ENCODE measurements at places on chromosomes 3 and 15. TPM values are rescaled to one million over a fixed set of nuclear protein-coding genes. Genes with fewer than 3 reads are reported as not detected.

DNA sequence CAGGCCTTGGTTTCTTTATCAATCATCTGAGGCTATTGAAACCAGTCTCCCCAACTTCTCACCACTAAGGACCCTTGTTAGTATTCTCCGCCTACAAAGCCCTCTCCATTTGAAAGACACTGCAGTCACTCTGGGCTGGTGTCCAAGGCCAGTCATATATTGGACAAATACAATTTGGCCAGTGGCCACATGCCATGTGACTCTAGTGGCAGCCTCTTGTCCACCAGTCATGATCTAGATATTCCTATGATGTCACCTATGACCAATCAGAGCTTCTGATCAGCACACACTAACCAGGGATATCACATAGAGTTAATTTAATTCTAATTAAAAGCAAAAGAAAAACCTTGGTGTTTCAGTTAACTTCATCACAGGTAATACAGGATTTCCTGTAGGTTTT lies 68.2 kb downstream of the RAB11A start:
- DNase-seq, result no peak

DNA sequence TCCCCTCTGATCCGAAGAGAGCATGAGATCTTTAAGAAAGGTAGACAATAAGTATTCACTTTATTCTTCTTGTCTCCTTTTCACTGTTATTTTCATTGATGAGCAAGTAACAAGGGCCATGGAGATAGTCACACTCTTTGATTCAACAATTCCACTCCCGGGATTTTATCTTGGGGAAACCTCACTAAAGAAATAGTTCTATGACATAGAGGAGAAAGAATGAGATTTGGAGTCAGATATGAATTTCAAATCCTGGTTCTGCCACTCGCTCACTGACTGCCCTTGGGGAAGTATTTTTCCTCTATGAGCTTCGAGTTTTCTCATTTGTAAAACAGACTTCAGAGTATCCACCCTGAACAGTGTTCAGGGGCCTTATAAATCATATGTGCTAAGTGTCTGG lies 514.6 kb downstream of the NLGN1 start:
- DNase-seq, result no peak

GRCh38 chr3:174382878-174383277 lies 476.3 kb upstream of the NAALADL2 start:
- no peak for DNase-seq

DNA sequence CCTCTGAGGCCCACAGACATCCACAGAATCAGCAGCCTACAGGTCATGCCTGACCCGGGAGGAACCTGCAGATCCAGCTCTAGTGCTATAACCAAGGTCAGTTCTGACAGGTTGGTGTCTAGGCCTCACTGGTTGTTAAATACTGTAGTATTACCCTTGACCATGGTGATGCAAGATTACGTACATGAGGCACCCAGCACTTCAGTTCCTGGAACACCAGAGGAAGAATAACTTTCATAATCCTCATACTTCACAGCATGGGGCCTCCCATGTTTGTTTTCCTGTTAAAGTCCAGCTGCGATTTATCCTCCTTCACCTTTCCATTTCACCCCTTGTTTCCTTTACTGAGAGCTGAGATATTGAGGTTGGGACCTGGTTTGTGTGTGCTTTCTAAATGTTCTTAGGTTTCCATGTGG lies 34.4 kb upstream of the GLCE start:
- DNase-seq, result no peak

DNA sequence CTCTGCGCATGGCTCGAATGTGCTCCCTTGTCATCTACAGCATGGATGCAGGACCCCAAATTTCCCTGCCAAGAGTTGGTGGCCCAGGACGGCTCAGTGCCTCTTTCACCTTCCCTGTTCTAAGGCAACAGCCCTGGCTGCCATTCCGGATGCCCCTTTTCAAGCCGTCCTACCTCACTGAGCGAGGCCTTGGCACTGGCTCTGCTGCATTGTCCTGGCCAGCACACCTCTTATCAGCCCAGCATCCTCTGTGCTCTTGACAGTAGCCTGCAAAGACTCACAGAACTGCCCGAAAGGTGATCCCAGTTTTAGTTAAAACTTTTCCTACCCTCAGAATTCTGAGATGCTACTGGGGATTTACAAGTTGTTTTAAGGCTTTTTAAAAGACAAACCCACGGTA lies 122.0 kb downstream of the MECOM start:
- DNase-seq, result no peak

DNA sequence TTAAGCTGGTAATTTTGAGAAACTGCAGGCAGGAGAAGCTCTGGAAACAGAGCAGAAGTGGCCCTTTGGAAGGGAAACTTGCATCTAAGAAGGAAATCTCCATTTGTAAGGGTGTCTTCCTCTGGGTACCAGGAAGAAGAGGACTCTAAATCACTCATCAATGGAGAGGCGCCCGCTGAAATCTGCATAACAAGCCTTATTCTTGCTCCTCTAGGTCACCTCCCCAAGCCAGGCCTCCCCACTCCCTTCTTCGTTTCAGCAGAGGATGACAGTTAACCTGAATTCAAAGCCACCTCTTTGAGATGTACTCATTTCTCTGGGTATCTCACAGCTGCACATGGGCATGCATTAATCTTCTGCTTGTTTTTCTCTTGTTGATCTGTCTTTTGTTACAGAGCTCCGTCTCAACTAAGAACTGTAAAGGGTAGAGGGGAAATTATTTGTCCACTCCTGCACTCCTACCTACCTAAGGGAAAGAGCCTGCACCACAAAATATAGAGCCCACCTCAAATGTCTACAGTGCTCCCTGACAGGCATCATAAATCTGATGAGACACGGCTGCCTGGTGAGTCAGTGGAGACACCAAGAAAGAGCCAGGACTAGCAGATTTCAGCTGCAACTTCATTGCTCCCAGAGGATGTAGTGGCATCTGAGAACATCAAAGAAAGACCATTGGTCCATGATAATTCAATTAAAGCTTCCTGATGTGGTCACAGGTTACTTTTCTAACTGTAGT lies 51.5 kb downstream of the GABRB3 start:
- DNase-seq, result no peak

DNA sequence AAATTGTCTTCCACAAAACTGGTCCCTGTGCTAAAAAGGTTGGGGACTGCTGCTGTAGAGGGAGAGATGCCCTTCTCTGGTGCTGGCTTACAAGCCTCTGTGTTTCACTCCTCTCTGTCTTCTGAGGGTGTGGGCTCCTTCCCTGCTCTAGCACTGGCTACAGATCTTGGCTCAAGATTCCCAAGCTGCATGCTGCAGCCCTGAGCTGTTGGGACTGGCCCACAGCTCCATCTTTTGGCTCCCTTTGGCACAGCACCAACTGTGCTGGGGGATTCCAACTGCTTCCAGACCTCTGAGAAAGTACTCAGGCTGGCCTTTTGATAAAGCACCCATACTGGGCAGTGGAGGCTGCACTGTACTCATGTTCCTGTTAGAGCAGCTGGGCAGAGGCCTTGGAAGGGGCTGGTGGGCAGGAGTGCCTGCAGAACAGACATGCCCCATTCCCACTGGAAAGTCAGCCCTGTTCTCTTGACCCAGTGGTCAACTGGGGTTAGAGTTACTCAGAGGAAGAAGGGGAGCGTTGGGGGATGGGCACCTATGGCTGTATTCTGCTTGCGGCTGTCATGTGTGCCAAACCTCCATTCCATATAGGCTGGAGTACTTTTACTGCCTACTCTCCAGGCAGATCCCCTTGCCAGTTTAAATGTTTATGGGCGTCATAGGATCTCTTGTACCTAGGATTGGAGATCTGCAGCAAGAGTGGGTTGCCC lies 55.7 kb downstream of the GALK2 start:
- DNase-seq, result no peak

DNA sequence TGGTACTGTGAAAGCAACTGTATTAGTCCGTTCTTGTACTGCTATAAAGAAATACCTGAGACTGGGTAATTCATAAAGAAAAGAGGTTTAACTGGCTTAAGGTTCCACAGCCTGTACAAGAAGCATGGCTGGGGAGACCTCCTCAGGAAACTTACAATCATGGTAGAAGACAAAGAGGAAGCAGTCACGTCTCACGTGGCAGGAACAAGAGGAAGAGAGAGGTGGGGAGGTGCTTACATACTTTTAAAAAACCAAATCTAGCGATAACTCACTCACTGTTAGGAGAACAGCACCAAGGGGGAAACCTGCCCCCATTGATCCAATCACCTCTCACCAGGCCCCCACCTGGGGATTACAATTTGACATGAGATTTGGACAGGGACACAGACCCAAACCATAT lies 48.9 kb downstream of the IQGAP1 start:
- no peak for DNase-seq

DNA sequence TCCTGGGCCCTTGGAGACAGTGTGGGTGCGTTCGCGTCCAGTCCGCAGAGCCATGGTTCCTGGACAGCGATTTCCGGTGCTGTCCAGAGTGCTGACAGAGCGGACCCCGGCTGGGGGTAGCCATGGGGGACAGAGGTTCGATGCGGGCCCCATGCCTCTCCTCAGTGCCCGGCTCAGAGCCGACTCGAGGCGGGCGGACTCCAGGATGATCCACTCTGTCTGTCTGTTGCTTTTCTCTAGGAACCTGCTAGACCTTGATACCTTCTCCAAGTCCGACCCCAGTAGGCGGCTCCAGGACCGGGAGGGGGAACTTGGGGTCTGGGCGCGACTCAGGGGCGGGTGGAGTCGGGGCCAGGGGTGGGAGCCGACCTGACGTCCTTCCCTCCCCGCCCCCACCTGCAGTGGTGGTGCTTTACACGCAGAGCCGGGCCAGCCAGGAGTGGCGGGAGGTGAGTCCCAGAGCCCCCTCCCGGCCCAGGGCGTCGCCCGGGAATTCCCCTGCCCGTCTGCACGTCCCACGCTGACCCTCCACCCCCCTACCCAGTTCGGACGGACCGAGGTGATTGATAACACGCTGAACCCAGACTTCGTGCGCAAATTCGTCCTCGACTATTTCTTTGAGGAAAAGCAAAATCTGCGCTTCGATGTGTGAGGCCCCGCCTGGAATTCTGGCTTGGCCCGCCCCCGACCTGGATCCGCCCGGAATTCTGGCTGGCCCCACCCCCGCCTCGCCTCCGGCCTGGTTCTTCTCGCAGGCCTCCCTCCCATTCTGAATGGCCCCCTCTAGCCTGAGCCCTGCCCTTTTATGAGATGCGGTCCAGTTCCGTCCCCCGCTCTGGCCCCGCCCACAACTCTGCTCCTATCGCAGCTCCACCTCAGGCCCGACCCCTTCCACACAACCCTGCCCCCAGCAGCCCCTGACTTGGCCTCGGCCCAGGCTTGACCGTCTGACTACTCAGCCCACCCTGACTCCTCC lies 1.0 kb downstream of the CPNE9 start:
- peak; percentile 79 for DNase-seq

DNA sequence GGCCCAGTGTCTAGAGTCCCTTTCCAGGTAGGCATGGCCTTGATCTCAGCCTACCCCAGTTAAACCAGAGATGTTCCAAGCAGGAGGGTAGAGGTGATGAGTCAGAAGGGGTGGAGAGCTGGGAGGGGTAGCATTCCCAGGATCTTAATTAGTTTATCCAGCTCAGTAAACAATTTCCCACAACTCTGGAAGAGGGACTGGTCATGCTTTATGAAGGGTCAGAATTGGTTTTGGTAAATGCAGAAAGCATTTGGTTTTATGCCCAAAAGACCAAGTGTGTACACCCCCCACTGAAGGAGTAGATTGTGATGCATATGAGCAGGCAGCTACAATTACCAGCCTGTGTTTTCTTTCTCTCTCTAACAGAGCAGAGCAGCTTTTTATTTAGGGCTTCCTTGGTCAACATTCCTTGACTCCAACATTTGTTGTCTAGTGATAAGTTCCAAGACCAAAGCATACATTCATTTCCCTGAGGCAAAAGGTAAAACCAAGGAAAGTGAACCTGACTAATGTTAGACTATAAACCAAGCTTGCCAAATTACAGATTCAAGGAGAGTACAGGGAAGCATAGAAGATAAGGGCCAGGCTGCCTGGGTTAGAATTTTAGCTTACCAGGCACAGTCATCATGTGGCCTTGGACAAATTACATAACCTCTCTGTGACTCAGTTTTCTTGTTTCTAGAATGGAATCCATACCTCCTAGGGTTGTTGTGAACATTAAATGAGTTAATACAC lies 17.6 kb downstream of the EXOSC7 start:
- no peak for DNase-seq

DNA sequence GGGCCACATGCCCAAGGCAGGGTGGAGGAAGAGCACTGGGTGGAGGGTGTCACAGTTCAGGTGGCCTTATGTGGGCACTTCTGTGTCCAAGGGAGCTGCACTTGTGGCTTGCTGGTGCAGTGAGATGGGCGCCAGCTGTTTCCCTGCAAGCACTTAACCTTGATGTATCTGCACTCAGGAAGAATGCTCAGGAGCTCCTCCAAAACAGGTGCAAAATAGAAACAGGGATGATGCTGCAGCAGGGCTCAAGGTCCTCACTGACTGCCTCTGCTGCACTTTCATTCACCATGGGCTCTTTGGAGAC lies 151.3 kb downstream of the CADPS start:
- peak; percentile 14 for DNase-seq

GRCh38 chr3:167843886-167844285 lies 108.4 kb downstream of the SERPINI1 start:
- DNase-seq, result no peak

GRCh38 chr3:45103753-45104714 lies 42.1 kb downstream of the CDCP1 start:
- DNase-seq, result no peak

DNA sequence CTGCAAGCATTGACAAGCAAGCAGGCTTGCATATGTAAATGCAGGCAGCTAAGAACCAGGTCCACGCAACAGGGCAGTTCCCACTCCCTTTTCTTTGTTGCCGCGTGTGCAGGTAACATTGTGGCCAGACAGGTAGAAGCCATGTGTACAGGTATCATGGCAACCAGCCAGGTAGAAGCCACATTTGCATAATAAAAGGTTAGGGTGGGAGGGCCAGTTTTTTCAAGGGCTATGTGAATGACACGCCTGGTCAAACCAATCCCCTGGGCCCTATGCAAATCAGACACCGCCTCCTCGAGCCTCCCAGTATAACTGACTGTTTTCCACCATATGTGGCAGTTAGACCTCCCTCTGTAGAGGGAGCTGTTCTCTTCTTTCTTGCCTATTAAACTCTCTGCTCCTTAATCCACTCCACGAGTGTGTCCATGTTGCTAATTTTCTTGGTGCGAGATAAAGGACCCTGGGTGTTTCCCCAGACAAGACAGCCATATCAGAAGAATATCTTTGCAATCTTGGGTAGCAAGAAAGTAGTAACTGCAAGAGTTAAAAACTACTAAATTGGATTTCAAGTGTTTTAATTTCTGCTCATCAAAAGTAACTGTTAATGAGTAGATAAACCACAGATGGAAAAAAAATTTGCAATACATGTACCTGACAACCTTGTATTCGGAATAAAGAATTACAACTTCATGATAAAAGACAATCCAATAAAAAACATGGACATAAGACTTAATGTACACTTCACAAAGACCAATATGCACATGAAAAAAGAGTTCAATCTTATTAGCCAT lies 21.8 kb downstream of the PCOLCE2 start:
- no peak for DNase-seq

GRCh38 chr3:138051947-138052802 lies 42.2 kb downstream of the CLDN18 start:
- DNase-seq, result peak; percentile 53

- no peak for DNase-seq
These were observed 11.0 kb downstream of the PARP16 start for GRCh38 chr15:65275728-65276126.

- no peak for DNase-seq
These were observed 78.3 kb downstream of the MCF2L2 start for GRCh38 chr3:183350164-183350563.

GRCh38 chr3:52429779-52430415 lies 15.0 kb downstream of the SEMA3G start:
- DNase-seq, result no peak

BCL2A1 gene
- 2.4 TPM for total RNA-seq

MST1R gene
- total RNA-seq, result 29.6 TPM

Data from kidney (tissue), 22 donors.